Stimulated activated CD8-positive, alpha-beta memory T cell treated with anti-CD3 and anti-CD28 coated beads, Interleukin-4, amount 100 ng/mL, for 1 hour (primary cell): ENCODE measurements at places on chromosomes 7 and 10.

- DNase-seq = no peak
These were observed 205.6 kb upstream of the TCF7L2 start for GRCh38 chr10:112744181-112745096.

GRCh38 chr10:11112718-11113117 lies 95.0 kb downstream of the CELF2 start:
- DNase-seq = no peak

DNA sequence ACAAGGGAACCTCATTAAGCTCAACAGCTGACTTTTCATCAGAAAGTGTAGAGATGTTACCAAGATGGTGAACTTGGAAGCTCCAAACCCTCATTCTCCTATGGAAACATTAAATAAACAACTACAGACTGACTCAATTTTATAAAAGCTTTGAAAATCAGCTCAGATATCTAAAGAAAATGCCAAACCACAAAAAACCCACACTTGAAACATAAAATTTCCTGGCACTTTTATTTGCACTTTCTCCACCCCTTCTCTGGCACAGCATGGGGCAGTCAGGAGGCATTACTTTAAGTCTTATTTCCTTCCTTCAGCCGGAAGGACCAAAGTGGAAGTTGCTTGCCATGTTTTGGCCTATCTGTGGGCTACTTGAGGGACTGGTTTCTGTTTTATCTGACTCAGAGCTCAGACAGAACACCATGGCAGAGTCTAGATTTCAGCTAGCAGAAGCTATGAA lies 114.7 kb downstream of the ODAD2 start:
- DNase-seq = no peak

DNA sequence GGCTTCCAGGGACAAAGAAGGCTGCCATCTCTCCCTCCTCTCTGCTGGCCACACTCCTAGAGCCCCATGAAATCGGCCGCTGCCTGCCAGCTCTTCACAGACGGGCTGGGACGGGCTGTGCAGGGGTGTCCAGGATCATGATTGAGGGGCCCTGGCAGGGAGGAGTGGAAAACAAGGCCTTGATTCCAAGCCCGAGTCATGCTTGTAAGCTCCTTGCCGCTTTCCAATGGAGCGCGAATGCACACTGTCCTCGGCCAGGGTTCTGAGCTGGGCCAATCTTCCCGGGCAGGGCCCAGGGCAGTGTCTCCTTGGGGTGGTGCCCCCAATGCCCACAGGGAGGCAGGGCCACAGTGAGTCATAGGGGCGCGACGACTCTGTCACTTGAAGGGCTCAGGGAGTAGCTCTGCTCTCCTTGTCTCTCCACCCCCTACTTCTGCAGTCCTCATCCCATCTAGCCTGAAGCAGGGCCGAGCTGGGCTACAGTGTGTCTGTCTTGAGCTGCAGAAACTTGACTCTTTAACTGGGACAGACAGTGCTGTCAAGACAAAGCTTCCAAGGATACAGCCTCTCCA lies 186.2 kb upstream of the SVIL start:
- DNase-seq = no peak

DNA sequence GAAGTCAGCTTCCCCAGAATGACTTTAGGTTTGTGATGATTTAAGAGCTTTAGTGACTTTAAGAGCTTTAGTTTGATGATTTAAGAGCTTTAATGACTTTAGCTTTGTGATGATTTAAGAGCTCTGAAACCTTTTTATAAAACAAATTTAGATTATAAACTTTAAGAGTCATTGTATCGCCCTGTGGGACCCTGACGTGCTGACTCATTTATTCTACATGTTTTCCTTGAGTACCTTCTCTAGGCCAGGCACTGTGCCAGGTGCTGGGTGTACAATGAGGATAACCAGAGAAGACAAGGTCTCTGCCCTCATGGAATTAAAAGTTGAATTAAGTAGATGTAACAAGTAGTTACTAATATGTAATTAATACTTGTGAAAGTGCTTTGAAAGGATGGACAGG lies 45.4 kb downstream of the CNNM1 start:
- no peak for DNase-seq

DNA sequence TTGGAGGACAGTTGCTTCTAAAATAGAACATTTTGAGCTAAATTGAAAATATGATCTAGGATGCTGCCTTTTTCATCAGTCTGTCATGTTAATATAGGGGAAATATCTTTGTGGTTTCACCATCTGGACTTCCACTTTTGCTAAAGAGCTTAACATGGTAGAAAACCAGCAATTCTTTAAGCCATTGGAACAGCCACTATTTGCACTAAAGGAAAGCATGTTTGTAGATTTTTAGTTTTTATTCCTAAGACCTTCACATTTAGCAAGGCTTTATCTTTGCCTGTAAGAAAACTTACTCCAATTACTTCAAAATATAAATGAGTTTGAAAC lies 291.0 kb downstream of the RNLS start:
- DNase-seq = no peak

DNA sequence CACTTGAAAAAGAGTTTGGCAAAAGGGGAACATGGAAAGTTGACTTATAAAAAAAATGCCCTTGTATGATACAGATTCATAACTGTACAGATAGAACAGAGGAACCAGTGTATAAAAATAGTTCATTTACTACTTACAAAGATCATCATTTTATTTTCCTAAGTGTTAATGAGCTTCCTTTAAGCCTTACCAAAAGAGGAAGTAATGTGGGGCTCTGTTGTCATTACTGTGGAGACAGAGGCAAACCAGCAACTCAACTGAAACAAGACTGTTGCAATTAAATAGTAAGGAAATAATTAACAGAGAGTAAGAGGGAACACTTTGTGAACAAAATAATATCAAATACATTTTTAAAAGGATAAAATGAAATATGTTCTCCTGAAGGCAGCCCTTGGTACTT lies 526.2 kb upstream of the ADARB2 start:
- no peak for DNase-seq

GRCh38 chr10:10514797-10515196 lies 502.9 kb upstream of the CELF2 start:
- no peak for DNase-seq

DNA sequence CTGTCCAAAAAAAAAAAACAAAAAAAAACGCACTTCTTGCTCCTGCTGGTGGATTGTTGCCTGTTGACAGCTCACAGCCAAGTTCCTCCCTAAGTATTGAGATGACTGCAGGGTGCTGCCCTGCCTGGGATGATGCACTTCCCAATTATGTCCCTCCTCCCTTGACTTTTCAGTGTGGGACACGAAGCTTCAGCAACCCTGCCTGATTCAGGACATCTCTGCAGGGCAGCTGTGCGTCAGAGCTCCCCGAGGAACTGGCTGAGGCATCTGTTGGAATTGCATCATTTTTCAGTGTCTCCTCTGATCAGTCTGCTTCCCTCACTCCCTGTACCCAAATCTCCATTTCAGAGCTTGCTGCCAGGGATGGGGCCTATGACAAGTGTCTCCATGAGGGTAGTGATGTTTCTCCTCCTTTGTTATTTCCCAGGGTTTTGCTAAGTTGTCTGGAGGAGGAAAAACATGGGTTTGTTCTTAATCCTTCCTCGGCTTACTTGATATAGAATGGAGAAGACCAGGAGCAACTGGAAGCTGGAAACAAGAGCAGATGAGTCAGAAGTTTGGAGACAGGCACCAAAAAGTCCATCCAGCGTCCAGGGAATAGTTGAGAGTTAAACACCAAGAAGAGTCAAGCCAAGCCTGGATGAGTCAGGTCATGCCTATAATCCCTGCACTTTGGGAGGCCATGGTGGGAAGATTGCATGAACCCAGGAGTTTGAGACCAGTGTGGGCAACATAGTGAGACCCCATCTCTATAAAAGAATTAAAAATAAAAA lies 355.1 kb downstream of the GALNT17 start:
- DNase-seq = no peak

GRCh38 chr10:123746942-123747341 lies 80.8 kb downstream of the GPR26 start:
- DNase-seq = no peak

GRCh38 chr10:48745662-48746245 lies 61.1 kb downstream of the WDFY4 start:
- DNase-seq = no peak

- no peak for DNase-seq
These were observed 66.7 kb downstream of the PRKG1 start for GRCh38 chr10:51141010-51141409.

DNA sequence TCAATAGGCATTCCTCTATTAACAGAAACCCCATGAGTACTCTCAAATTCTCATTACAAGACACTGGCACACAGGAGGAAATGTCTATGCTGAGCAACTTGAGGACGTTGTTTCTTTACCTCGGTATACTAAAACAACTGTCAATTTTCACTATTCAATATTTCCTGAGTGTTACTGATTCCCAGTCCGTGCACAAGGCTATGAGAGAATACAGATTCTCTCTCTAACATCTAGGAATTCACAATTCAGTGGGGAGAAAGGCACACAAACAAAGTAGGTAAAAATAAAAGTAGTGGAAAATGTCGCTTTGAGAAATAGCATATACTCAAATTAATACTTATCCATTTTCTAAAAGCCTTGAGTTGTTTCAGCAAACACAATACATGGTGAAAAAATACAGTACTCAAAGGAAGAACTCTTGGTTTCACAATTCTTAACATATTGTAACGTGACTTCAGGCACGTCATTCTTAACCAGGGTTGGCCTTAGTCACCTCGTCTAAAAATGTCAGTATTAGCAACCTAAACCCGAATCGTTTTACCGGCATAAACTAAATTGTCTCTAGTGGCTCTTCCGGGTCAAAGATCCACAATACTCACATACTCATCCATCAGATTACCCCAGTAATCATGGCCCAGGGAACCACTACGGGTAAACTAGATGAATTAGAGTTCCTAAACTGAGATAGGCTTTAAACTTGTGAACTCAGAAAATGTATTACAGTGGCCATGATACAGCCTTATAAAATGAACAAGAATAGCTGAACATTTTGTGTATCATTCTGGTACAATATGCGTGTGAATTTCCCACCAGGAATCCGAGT lies 1.5 kb downstream of the IPMK start:
- DNase-seq = no peak

GRCh38 chr10:83990126-83990525 lies 149.2 kb upstream of the GHITM start:
- no peak for DNase-seq

DNA sequence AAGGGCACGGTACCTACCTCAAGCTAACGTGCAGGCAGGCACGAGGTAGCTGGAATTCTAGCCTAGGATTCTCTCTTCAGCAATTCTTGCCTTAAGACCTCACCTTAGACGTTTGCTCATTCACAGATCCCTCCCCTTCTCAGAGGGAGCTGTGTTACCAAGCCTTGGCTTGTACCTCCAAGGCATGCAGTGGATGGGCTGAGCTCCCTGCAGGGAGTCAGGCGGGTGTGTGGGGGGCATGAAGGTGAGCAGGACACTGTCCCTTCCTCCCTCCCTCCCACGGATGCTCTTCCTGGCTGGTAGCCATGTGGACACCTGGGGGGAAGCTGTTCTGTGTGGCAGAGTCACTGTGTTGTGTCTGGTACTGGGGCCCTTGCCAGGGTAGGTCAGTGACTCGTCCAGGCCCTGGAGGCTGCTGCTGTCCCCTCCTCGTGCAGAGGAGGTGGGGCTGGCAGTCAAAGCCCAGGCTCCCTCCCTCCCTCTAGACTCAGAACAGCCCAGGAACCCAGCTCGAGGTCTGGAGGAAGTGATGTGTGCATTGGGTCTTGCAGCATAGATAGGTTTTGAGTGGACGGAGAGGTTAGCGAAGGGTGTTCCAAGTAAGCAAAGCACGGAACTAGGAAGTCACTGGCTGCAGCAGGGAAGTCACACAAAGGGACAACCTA lies 222.2 kb upstream of the SH2B2 start:
- no peak for DNase-seq

DNA sequence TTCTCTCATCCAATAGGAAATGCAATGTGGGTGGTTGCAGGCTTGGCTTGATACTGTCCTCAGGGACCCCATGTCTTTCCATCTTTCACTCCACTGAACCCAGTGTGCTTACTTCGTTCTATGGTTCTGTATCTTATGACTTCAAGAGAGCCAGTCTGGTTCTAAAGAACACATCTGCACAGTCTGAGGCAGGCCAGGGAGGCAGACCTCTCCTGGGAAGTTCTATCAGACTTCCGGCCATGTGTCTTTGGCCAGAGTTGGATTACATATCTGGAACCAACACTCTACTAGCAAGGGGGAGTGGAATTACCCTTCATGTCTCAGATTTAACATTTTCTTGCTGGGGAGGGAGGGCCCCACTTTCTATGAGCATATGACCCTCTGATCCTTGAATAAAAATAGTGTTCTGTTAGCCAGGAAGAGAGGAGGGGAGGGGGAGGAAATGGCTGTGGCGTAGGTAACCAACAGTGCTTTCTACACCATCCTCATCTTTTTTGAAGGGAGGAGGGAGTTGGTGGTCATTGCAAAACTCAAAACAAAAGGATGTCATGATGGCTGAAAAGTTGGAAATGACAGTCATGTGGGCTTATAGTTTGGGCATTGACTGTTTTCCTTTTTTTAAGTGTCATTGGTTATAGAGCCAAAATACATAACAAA lies 370.2 kb downstream of the GATA3 start:
- no peak for DNase-seq

GRCh38 chr7:30142710-30143109 lies 7.9 kb downstream of the MTURN start:
- no peak for DNase-seq

- no peak for DNase-seq
These were observed 260.4 kb downstream of the CDK14 start for GRCh38 chr7:90856351-90857070.

DNA sequence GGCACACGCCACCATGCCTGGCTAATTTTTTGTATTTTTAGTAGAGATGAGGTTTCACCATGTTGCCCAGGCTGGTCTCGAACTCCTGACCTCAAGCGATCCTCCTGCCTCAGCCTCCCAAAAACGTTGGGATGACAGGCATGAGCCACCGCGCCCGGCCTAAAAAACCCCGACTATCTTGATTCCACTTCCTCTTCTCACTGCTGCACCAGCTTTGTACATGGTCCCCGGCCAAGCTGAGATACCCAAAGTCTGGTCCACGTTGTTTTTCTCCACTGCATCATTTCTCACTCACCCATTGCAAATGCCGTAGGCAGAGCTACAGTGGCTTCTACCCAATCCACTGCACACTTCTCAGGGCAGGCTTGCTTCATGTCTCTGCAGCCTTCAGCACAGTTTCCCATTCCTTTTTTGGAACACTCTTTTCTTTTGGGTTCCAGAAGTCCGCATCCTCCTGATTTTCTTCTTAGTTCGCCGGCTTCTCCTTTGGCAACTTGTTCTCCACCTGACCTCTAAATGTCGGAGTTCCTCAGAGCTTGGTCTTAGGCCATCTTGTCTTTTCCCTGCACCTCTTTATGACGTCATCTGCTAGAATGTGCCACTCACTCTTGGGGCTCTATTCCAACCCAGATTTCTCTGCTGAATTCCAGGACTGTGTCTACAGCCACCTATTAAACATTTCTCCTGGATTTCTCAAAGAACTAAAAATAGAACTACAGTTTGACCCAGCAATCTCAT lies 6.0 kb upstream of the GNB2 start:
- no peak for DNase-seq

- no peak for DNase-seq
These were observed 14.0 kb upstream of the CUX1 start for GRCh38 chr7:101803203-101804087.

DNA sequence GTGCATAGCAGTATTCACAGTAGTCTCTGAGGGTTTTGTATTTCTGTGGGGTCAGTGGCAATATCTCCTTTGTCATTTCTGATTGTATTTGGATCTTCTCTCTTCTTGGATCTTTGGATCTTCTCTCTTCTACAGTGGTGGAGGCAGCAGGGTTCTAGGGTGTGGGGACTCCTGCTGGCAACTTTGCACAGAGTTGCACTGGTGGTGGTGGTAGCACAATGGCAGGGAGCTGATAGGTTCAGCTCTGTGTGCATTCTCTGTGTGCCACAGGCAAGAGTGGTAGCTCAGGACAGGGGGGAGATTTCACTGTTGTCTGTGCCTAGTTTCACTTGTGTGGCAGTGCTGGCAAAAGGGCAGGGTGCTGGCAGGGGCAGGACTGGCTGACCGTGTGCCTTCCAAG lies 35.1 kb upstream of the PRSS37 start:
- no peak for DNase-seq
